Activated CD4-positive, alpha-beta T cell treated with anti-CD3 and anti-CD28 coated beads, Interleukin-2, Interleukin-6, amounts not matched to agents 100 ng/mL and 50 ng/mL, durations not matched to agents 16 hours and 8 hours (primary cell): ENCODE measurements at places on chromosomes 13 and 19.

GRCh38 chr19:57992841-57993240 lies 9.8 kb downstream of the ZNF606 start:
- DNase-seq = no peak

DNA sequence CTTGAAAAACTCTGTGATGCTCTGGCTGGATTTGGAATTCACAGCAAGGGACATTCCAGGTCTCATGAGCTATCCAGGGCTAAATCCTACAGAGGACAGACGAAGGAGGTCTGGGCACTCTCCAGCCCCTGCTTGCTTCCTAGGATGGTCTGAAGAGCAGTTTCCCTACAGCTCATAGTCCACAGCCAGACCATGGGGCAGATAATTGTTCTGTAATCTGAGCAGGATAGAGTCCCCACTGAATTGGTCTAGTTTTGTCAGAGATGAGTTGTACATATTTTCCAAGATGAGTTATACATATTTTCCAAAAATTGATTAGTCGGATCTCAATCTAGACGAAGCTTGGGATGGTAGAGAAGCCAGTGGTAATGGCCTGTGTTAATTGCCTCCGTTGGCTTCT lies 75.6 kb downstream of the C13orf42 start:
- DNase-seq = no peak

DNA sequence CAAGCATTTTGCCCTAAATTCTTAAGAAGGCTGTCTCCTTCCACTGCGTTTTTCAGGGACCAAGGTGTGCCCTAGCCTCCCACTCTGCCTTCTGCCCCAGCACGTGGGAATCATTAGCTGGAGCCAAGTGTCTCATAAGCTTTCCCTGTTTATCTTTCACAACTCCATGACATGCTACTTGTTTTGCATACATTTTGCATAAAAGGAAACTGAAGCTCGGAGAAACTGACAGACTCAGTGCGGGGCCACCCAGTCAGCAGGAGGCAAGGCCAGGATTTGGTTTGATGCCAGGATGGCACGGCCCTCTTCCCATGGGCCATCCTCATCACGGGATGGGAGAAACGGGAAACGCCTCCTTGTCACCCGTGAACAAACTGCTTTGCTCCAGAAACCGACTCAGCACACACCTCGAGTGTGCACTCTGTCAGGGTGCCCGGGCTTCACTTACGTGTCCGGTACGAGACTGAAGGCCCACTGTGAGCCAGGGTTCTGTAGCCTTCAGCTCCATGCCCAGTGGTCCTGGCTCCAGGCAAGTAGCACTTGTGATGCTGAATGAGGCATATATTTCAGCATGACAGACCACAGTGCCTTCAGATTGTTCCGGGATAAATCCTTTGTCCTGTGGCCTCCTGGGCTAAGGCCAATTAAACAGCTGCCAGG lies 9.6 kb downstream of the CEBPA start:
- no peak for DNase-seq

DNA sequence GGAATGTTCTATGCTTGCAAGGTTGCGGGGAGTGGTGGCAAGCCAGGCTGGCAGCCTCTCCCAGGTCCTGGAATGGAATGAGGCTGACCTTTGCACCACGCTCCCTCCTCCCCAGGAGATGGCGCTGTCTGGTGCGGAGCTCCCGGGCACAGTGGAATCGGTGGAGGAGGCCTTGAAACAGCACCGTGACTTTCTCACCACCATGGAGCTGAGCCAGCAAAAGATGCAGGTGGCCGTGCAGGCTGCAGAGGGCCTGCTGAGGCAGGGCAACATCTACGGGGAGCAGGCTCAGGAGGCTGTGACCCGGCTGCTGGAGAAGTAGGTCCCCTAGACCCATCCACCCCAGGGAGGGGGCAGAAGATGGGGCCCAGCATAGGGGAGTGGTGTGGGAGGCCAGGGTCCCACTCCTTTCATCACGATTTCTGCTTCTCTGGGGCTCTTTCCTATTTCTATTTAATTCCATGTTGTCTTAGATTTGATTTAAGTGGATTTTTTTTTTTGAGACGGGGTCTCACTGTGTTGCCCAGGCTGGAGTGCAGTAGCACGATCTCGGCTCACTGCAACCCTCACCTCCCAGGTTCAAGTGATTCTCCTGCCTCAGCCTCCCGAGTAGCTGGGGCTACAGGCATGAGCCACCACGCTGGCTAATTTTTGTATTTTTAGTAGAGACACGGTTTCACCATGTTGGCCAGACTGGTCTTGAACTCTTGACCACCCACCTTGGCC lies 53.2 kb upstream of the SHKBP1 start:
- DNase-seq = peak; percentile 73

DNA sequence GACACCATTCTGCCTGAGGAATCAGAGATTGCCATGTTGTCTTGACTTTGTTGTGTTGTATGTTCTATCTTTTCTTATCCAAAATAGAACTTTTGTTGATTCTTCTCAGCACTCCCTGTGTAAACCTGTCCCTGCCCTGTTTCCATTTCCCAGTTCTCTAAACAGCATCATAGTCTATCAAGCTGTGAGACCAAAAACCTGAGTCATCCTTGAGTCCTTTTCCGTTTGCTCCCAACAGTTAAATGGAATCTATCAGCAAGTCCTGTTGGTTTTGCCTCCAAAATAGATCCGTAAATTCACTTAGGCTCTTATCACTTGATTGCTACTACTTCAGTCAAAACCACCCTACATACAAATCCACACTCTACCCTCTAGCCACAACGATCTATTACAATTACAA lies 667.1 kb downstream of the PCDH9 start:
- DNase-seq = no peak

GRCh38 chr13:48252176-48252575 lies 19.2 kb downstream of the ITM2B start:
- DNase-seq = no peak

DNA sequence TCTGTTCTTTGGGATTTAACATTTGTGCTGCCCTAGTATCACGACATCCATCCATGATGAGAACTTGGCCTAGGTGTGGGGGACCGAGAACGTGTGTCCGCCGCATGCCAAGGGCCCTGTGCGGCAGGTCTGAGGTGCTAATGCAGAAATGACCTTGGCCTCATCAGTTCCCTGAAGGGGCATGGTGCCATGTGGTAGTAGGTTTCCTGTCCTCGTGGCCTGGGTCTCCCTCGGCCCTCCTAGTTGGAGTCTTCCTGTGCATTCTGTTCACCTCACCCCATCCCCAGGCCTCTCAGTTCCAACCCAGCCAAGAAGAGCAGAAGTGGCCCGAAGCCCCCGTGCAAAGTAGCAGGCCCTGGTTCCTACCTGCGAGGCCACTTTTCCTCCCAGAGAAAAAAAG lies 59.8 kb downstream of the GGACT start:
- DNase-seq = no peak

DNA sequence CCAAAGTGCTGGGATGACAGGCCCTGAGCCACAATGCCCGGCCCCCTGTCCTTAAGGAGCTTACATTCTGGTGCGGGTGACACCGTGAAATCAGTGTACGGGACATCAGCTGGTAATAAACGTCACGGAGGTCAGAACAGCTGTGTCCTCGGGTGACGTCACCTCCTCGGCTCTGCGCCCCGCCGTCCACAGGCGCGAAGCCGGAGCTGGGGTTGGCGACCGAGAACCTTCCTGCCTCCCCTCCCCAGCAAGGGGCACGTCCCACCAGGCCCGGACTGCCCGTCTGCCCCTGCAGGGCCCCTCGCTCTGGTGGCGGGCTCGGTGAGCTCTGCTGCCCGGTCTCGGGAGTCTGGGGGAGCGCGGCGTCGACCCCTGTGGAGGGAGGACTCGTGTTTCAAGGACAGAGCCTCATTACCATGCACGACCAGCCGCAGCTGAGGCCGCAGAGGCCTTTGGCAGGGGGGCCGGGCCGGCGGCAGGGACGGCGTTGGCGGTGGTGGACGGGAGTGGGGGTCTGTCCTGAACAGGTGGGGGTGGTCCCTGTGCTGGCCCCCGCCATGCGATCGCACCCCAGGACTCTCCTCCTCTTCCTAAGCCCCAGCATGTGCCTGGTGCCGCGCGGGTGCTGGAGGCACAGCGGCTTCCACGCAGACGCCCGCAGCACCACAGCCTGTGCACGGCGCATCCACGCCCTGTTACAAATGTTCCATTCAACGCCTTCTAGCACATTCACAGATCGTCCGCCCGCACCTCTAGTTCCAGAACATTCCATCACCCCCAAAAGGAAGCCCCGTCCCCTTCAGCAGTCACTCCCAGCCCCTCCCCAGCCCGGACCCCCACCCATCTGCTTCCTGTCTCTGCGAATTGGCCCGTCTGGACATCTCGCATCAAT lies 5.4 kb downstream of the LINGO3 start:
- no peak for DNase-seq

GRCh38 chr19:10431943-10432735 lies 11.8 kb downstream of the PDE4A start:
- peak; percentile 50 for DNase-seq

- DNase-seq = no peak
Measured at GRCh38 chr13:48296528-48296927, 7.0 kb upstream of the RB1 start.

GRCh38 chr13:112449545-112449930 lies 73.4 kb downstream of the SPACA7 start:
- no peak for DNase-seq

DNA sequence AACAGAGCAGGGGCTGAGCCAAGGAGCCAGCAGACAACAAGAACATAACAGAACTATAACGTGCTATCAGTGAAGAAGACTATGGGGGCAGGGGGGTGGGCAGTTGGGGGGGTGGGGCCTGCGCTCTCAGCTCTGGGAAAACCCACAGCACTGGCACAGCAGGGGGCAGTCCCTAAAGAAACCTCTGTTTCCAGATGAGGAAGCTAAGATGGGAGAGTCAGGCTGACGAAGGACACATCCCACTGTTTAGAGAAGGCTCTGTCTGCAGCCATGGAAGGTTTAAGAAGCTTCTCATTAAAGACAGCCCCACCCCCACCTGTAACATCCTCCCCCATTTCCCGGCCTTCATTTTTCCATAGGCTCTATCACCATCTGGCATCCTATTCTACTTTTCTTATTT lies 7.1 kb upstream of the DOCK9 start:
- DNase-seq = no peak

GRCh38 chr19:57850553-57851017 lies 926 bp downstream of the ZNF587 start:
- DNase-seq = peak; percentile 41

GRCh38 chr19:21439201-21439751 lies 42.3 kb downstream of the ZNF493 start:
- DNase-seq = no peak

DNA sequence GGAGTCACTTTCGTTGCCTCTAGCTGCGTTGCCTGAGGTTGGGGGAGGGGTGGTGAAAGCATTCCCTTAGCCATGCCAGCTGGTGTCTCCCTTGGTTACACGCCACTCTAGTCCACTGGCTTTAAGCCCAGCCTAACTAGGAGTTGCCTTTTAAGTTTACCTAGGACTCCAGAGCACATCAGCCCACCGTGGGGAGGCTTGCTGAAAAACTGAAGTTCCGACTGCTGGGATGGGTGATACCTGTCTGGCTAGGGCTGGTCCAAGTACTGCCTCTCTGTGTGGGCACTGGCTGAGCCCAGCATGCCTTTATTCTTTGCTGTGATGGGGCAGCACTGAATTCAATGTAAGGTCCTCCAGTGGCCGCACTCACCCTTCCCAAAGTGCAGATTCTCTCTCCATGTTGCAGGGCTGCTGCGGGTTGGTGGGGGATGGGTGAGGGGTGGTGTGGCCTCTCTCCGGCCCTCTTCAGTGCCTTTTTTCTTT lies 11.8 kb upstream of the CEACAM1 start:
- DNase-seq = no peak

- no peak for DNase-seq
Measured at GRCh38 chr19:6287269-6287885, 7.6 kb upstream of the MLLT1 start.

DNA sequence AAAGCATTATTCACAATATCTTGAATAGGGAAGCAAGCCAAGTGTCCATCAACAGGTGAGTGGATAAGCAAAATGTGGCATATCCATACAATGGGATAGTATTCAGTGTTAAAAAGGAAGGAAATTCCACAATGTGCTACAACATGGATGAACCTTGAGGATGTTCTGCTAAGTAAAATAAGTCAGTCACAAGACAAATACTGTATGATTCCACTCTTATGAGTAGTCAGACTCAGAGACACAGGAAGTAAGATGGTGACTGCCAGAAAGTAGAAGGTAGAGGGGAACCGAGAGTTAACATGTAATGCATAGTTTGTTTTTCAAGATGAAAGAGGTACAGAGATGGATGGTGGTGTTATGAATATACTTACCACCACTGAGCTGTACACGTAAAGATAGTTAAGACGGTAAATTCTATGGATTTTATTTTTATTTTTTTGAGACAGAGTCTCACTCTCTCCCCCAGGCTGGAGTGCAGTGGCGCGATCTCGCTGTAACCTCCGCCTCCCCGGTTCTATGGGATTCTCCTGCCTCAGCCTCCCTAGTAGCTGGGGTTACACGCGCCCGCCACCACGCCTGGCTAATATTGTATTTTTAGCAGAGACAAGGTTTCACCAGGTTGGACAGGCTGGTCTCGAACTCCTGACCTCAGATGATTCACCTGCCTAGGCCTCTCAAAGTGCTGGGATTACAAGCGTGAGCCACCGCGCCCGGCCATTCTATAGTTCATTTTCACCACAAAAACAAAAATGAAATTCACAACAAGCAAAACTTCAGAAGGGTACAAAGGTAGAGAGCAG lies 1.0 kb upstream of the CHAMP1 start:
- DNase-seq = peak; percentile 26

GRCh38 chr19:47228168-47228936 lies 2.6 kb downstream of the BBC3 start:
- peak; percentile 38 for DNase-seq

- DNase-seq = no peak
Measured at GRCh38 chr13:108609353-108609752, 20.1 kb upstream of the MYO16 start.

DNA sequence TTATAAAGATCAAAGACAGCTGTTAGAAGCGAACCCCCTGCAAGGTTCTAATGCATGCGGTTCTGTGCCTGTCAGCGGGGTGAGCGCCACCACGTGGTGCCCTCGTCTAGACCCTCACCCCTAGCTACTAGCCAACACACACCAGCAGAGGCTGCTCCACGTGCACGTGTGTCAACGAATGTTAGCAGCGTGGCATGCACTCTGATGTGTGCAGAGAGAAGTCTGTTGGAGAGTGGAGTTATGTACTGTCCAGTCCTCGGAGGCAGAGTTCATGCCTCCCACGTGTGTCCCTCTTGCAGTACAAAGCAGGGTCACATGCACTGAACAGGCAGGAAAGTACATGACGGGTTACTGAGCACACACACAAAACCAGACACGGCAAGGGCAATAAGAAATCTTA lies 75.0 kb upstream of the SLC15A1 start:
- DNase-seq = no peak
